ENCODE measurements at places on chromosomes 7 and 10.

- peak; percentile 48 for DNase-seq
These were observed 74.2 kb downstream of the MAD1L1 start for GRCh38 chr7:2158331-2159175.

- DNase-seq, result no peak
These were observed 96.2 kb downstream of the LHPP start for GRCh38 chr10:124557648-124558338.

DNA sequence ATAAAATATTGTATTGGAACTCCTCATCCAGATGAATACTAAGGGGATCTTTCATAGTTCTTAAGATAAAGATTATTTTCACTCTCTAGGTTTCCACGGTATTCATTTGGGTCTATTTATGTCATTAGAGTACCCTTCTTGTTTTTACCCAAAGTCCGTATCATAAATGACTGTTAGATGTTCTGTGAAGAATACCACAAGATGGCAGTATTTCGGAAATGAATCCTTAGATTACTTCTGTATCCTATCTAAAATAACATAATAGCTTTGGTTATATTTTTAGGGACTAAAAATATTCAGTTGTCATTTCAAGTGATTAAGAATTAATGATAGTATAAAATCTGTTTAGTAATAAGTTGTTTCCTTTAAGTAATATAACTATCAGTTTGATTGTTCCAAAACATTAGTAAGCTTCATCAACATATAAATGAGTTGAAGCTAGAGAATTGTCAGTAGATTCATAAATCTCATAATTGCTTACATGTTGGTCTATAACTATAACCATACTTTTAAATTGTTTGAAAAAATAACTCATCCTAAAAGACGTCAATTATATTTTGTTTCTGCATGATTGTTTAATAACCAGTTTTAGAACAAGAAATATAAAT lies 337.5 kb upstream of the KCND2 start:
- no peak for DNase-seq

DNA sequence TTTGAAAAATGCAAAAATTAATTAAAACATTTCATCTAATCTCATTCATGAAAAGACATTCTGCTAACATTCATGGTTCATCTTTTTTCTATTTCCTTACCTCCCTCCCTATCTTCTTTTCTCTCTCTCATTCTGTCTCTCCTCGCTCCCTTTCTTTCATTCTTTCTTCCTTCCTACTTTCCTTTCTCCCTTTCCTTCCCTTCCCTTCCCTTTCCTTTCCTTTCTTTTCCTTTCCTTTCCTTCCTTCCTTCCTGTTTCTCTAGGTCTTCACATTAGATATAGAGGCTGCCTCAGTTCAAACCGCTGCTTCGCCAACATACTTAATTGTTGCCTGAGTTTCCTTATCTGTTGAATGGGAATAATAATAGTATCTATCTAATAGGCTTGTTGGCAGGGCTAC lies 21.9 kb downstream of the SFRP4 start:
- no peak for DNase-seq

DNA sequence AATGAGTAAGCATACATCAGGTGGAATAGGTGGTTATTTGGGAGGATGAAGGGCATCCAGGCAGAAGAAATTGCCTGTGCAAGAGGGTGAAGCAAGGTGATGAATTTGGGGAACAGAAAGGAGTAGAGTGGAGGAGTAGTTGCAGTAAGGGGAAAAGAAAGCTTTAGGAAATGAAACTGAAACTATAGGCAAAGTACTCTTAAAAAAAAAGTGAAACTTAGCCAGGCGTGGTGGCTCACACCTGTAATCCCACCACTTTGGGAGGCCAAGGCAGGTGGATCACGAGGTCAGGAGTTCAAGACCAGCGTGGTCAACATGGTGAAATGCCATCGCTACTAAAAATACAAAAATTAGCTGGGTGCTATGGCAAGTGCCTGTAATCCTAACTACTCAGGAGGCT lies 17.6 kb downstream of the NUP205 start:
- no peak for DNase-seq

- peak; percentile 45 for DNase-seq
These were observed 6.6 kb upstream of the REPIN1 start for GRCh38 chr7:150361807-150362621.

DNA sequence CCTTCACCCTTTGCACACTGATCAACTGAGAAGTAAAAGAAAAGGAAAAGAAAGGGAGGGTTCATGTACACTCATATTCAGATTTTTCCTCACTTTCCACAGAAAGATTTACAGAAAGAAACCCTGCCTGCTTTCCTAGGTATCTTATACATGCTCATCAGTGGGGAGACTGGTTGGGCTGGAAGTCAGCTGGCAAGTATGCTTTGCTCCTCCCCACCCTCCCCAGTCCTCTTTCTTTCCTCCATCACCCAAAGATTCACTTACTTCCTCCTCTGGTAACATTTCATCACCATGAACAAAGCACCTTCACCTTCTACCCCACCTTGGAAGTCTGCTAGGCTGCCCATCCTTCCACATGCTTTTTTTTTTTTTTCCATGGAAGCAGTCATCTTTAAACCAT lies 153.2 kb upstream of the NRBF2 start:
- DNase-seq, result no peak

GRCh38 chr10:49300140-49300974 lies 1.4 kb downstream of the C10orf71 start:
- DNase-seq, result no peak

DNA sequence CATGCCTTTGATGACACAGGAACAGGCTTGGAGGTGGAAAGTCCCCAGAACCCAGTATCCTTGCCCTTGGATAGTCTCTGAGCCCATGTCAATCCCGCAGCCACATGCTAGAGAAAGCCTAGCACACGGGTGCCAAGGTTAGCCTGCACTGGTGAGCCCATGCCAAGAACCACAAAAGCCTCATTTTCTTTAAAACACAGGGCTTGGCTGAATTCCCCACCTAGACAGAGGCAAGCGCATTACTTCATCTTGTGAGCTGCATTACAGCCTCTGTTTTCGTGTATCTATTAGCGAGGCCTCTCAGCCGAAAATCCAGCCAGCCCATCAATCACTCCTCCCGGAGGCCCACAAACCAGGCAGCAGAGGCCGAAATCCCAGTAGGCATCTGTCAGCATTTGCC lies 314.9 kb upstream of the AUTS2 start:
- peak; percentile 70 for DNase-seq

GRCh38 chr7:77315182-77315591 lies 101.0 kb downstream of the GSAP start:
- no peak for DNase-seq

DNA sequence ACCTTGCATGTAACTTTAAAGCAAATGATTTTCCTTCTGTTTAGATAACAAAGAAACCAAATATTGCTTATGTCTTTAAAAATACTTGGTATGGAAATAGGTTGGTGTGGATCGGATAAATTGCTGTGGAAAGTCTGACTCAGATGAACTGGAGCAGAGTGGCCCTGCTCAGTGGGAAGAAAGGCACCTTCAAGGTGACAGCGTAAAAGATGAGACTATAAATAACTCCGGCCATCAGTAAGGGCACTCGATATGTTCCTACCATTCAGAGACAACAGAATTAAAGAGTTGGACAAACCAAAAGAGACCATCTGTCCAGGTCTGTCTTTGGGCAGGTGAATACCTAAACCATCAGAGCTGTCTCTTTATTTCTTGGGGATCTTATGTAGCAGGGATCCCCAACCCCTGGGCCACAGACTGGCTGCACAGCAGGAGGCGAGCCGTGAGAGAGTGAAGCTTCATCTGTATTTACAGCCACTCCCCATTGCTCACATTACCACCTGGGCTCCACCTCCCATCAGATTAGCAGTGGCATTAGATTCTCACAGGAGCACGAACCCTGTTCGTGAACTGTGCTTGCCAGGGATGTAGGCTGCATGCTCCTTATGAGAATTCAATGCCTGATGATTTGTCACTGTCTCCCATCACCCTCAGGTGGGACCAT lies 357.1 kb downstream of the PRPF18 start:
- DNase-seq, result no peak
